Activated T-helper 9 cell treated with anti-CD3 and anti-CD28 coated beads, Interleukin-2, amount 50 U/mL, for 16 hours (primary cell): ENCODE measurements at places on chromosomes 6 and 20.

DNA sequence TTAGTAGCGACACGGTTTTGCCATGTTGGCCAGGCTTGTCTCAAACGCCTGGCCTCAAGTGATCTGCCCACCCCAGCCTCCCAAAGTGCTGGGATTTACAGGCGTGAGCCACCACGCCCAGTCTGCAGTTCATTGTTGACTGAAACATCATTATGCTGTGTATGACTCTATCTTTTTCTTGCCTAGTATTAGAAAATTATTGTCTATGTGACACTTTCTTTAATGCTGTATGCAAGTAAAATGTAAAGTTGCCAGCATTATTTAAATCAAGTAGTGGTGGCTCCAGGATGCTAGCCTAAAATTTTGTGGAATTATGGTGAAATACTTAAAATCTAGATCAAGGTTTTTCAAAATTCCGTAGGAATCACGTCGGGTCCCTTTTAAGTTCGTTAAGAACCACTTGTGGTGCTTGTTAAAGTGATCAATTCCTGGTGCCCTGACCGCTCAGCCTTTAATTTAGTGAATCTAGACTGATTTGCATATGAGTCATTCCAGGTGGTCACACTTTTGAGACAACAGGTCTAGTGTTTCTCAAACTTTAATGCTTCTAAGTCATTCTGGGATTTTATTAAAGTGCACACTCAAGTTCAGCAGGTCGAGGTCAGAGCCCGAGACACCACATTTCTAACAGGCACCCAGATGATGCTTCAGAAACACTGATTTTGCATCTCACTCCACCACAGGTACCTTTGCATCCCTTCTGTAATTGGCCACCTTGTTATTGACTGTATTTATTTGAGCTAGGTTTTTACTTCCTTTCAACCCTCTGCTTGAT lies 132.6 kb upstream of the MTHFD1L start:
- DNase-seq = no peak

DNA sequence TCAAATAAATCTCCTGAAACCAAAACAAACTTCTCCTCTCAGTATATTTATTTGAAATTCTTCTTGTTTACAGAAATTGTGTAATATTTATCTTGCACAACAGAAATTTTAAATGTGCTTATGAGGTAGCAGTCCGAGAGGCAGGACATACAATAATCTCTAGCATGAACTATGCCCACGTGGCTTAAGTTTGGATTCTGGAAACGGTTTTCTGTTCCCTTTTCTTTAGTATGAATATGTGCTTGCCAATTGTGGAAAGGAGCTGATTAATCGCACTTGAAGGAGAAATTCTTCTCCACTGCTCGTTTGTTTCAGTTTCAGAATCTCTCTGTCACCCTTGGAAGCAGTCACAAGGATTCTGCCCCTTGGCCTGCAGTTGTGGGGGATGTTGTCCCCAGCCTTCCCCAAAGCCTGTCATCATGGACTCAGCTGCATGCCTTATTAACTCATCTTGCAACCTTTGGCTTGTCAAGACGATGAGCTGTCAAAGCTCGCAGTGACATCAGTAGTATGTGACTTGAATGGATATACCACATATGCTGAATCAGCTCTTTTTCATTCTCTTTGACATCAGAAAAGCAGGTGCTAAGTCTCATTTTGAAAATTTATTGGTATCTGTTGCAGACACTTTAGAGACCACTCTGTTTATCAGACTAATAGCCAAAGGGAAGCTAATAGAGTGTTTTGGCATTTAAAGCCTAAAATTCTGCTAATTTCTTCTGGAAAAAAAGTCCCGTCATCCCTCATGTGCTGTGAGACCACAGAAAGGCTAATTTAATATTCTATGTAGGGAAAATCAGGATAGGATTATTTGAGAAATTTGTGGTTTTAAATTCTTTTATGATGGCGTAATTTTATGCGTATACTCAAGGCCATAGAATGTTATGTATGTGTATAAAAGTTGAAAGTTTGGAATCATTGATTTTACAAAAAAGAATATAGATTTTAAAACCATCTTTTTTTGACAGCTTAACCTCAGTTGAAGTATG lies 186.8 kb downstream of the ARID1B start:
- no peak for DNase-seq

GRCh38 chr6:117262799-117263198 lies 2.6 kb upstream of the VGLL2 start:
- no peak for DNase-seq

GRCh38 chr6:217048-217659 lies 75.1 kb upstream of the DUSP22 start:
- DNase-seq = no peak

GRCh38 chr20:58202044-58202443 lies 26.4 kb downstream of the ANKRD60 start:
- no peak for DNase-seq

GRCh38 chr20:46222521-46223007 lies 85.7 kb downstream of the CDH22 start:
- no peak for DNase-seq

GRCh38 chr6:113491376-113491775 lies 365.8 kb upstream of the MARCKS start:
- no peak for DNase-seq

DNA sequence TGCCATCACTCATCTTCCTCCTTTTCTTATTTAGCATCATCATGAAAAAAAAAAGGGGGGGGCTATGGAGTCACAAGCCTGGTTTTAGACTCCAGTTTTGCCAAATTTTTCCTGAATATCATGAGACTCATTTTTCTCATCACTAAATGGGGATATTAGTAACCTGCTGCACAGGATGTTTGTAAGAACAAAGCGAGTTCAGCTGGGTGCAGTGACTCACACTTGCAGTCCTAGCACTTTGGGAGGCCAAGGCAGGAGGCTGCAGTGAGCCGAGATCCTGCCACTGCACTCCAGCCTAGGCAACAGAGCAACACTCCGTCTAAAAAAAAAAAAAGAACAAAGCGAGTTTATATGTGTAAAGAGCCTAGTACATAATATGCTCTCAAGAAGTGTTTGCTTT lies 82.8 kb downstream of the TFAP2A start:
- no peak for DNase-seq

DNA sequence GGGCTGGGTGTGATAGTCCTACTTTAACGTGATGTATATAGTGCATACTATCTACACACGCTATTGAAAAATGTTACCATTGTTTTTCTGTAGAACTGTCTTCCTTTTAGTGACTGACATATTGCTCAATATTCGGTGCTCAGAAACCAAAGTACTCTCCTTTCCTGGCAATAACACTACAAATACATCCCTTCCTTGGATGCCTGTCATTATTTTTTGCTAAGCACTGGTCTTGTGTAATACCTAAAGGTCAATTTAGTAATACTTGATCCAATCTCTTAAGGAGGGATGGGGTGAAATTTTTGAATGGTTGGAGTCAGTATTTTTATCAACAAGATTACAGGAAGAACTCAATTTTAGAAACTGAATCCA lies 23.9 kb downstream of the CNR1 start:
- no peak for DNase-seq

DNA sequence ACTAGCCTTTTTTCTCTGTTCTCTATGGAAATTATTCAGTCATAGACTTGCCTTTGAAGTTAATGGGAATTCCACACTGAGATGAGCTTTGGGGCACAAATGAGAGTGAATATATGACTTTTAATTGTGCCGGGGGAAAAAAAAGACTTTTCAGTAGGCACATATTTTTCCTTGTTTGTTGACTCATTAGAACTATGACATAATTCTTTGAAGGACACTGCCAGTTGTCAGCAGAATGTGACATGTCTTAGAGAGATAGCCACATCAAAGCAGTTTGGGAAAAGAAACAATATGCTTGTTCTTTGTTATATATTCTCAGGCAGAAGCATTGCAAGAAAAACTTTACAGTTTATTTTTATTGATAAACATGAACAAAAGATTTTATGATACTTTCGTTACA lies 138.3 kb downstream of the COL9A1 start:
- no peak for DNase-seq

- no peak for DNase-seq
These were observed 22.9 kb downstream of the LYRM4 start for GRCh38 chr6:5237805-5238204.

DNA sequence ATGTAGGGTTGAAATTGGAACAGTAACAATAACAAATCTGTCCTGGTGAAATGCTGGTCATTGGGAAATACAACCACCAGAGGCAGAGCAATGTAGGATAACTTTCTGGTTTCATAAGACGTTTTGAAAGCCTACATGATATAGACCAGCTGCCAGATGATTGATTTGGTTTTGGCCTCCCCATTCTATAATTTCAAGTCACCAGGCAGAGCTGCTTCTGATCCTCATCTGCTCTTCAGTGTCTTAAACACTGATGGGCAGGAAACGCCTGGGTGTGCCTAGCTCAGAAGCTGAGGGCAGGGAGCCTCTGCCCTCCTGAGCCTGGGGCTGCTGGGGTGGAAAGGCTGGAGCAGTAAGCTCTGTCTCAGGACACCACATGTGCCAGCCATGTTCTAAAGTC lies 24.5 kb downstream of the DHX35 start:
- no peak for DNase-seq

DNA sequence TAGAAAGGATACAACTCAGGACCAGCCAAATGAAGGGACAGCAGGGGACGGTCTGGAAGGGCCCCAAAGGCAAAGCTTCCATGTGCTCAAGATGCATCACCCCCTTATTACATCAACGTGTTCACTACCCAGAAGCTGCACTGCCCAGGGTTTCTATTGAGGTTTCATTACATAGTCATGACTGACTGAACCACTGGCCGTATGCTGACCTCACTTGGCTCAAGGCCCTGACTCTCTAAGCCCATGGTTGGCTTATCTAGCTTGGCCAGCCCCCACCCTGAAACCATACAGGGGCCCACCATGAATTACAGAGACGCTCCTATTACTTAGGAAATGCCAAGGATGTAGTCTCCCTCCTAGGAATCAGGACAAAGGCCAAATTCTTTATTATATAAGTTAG lies 179.4 kb downstream of the FOXC1 start:
- no peak for DNase-seq

DNA sequence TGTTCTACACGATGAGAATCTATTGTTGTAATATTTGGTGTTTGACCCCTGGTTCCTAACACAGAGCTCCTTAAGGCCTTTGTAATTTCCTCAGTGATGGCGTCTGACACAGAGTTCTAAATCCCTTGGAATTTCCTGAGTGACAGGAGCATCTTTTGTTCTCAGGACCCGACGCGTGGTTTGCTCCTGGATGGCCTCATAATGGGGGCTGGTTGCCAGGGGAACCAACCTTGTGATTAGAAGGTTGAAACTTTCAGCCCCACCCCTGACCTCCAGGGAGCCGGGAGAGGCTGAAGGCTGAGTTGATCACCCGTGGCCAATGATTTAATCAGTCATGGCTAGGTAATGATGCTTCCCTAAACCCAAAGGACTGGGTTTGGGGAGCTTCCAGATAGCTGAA lies 20.5 kb upstream of the ZNF133 start:
- no peak for DNase-seq

DNA sequence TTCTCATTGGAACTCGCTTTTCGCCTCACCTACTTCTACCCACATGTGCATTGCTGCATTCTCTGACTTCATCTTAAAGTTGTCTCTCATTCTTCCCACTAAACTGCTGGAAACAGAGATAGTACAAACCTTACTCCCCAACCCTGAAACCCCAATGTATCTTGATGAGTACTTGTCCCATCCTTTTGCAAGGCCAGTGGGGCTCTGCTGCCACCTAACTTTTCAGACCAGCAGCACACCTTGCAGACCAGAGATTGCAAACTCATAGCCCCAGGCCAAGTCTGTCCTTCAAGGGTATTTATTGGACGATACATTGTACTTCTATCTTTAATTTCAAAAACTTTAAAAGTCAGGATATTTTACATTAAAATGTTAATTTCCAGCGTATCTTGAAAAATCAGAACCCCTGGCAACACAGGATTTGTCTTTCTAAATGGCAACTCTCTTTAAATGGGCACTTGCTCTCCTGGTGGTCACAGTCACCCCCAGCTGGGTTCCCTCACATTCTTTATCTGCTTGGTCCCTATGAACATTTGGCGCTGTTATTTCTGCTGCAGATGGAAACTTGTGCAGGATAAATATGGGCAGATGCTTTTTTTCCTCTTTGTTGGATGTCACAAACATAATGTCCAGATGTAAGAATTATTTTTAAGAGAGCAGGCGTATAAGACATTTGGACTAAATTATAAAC lies 83.9 kb downstream of the SOD2 start:
- no peak for DNase-seq

- no peak for DNase-seq
These were observed 38.0 kb upstream of the FAM83D start for GRCh38 chr20:38888059-38888831.

DNA sequence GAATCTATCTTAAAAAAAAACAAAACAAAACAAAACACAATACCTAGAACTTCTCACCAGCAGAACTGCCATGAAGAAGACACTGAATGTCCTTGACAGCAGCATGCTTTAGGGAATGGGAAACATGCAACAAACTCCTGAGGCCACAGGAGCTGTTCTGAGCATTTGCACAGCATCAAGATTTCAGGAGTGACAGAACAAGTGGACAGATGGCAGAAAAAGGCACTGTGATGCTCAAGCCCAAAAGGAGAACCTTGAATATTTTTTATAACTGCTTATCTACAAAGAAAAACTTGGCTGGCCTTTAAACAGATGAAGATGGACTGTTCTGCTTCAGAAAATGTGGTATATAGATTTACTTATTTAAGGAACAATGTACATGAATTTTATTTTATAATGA lies 158.9 kb downstream of the RALGAPA2 start:
- DNase-seq = no peak

DNA sequence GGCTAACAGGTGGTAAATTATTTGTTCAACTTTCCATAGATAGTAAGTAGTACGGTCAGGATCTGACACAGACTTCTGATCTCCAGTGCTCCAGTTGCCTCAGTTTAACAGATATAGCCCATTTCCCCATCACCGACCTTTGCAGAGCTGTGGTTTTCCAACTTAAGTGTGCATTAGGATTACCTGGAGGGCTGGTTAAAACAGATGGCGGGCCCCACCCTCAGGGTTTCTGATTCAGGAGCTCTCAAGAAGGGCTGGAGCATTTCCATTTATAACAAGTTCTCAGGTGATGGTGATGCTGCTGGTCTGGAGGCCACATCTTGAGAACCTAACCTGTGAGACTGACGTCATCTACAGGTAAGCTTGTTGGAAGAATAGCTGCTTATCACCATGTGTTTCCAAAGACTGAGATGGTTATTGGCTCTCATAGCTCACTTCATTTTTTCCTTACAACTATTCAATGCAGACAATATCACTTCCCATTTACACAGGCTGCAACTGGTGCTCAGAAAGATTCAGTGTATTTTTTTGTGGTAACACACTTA lies 360.1 kb upstream of the CHD6 start:
- DNase-seq = no peak

- DNase-seq = no peak
These were observed 76.5 kb downstream of the ZNF217 start for GRCh38 chr20:53517146-53517545.

GRCh38 chr6:165617528-165617927 lies 45.5 kb downstream of the PDE10A start:
- no peak for DNase-seq

- no peak for DNase-seq
These were observed 15.4 kb downstream of the SRC start for GRCh38 chr20:37361336-37361735.

- no peak for DNase-seq
These were observed 88.7 kb upstream of the NAA20 start for GRCh38 chr20:19928328-19929011.

GRCh38 chr20:31685853-31686643 lies 36.6 kb downstream of the BCL2L1 start:
- no peak for DNase-seq

- no peak for DNase-seq
These were observed 38.2 kb downstream of the MDN1 start for GRCh38 chr6:89781070-89782034.
